M059J (cell line): ENCODE measurements at places on chromosomes 12 and 14. TPM values are rescaled to one million over a fixed set of nuclear protein-coding genes. Genes with fewer than 3 reads are reported as not detected.

The HIP1R gene
- 18.3 and 23.5 TPM in 2 replicates for total RNA-seq

The ANKS1B gene
- total RNA-seq: 0.52 and 4.1 TPM in 2 replicates

The ESRRB gene
- not detected in 2 replicates for total RNA-seq

The ARMH4 gene
- 0.91 and 3.0 TPM in 2 replicates for total RNA-seq

The SRRM4 gene
- total RNA-seq: not detected in 2 replicates

- peak; percentile 32 for DNase-seq
These were observed 94.7 kb downstream of the SLC41A2 start for GRCh38 chr12:104863296-104863948.

DNA sequence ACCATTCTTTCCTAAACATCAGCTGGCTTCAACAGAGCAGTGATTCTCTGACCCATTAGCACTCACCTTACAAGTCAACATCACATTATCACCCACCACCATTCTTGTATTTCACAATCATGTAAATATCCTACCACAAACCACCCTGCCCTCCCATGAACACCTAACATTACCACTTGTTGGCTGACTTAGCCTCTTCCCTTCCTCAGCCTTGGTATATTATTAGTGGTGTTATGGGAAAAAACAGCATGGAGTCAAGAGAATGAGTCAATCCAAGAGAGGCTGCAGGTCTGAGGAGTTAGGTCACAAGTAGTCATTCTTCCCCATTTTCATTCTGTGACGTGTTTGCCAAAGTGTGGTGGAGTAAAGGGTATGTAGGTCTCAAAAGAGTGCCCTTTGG, 22.3 kb upstream of the MGP start:
- DNase-seq: peak; percentile 29

DNA sequence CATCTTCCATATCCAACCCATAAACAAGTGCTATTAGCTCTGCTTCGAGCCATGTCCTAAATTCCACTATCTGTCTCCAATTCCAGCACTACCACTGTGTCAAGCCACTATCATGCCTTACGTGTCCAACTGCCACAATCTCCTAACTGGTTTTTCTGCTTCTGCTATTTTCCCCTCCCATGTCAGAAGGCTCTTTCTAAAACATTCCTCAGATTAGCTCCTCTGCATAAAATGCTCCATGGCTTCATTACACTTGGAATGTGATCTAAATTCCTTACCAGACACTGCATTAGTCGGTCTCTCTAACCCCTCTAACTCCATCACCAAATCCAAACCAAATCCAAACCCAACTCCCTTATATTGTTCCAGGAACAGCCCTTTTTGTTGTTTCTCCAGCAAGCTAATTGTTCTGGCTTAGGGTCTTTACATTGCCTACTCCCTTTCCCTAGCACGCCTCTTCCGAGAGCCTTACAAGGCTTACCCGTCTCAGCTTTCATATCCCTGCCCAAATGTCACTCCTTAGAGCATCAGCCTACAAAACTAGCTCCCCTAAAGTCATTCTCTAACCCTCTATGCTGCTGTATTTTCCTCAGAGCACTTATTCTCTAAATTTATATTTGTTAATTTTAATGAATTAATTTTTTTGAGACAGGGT, 139.7 kb downstream of the HELB start:
- no peak for DNase-seq

GRCh38 chr12:53968214-53969127, 4.5 kb upstream of the HOXC11 start:
- peak; percentile 68 for DNase-seq

DNA sequence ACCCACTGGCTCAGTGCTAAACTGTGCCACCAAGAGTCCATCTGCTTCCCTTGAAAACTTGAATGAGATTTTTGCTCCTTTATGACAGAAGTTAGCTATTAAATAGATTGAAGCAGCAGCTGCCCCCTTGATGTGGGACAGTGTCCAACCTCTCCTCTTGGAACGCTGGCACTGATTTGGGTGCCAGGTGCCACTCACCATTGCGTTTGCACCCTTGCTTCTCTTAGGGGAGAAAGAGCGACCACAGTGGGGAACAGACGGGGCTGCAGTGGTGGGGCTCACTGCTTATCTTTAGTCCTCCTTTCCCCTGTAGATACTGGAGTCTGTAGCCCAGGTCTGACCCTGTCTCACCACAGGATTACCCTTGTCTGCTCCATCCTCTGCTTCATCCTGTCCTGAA, 9.4 kb downstream of the EP400 start:
- no peak for DNase-seq

- no peak for DNase-seq
These were observed 5.9 kb downstream of the GSG1 start for GRCh38 chr12:13097491-13098011.

- DNase-seq: peak; percentile 32
These were observed 22.7 kb downstream of the TBX3 start for GRCh38 chr12:114661245-114661644.

GRCh38 chr14:23154964-23155587, 28.4 kb downstream of the SLC7A8 start:
- DNase-seq: peak; percentile 89

DNA sequence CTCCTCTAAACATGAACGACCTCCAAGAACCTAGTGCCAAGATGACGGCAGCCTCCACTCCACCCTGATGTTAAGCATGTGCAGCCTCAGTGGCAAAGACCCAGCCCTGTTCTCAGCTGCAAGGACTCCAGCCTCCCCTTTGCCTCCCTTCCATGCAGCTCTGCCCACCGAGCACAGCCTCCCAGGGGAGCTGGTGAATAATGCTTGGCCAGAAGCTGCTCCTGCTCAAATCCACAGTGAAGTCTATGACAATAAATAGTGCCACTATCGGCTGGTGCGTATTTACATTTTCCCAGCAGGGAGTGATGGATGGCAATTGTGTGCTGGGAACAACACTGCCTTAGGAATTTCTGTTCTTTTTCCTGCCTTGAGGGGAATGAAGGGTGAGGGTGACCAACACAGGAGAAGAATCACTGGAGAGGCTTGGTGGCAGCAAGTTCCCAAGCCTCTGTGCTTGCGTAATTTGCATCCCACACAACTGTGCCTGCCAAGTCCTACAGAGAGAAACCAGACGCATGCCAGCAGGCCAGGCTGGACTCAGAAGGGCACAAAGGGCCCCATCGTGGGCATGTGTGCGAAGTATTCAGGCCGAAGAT, 29.9 kb upstream of the TC2N start:
- peak; percentile 19 for DNase-seq
